ENCODE measurements at places on chromosomes 2 and 18.
A peak's percentile ranks its signal among the peaks of the same experiment; 100 is the strongest.

GRCh38 chr2:213087040-213087439, 64.4 kb downstream of the IKZF2 start:
- no peak for DNase-seq

DNA sequence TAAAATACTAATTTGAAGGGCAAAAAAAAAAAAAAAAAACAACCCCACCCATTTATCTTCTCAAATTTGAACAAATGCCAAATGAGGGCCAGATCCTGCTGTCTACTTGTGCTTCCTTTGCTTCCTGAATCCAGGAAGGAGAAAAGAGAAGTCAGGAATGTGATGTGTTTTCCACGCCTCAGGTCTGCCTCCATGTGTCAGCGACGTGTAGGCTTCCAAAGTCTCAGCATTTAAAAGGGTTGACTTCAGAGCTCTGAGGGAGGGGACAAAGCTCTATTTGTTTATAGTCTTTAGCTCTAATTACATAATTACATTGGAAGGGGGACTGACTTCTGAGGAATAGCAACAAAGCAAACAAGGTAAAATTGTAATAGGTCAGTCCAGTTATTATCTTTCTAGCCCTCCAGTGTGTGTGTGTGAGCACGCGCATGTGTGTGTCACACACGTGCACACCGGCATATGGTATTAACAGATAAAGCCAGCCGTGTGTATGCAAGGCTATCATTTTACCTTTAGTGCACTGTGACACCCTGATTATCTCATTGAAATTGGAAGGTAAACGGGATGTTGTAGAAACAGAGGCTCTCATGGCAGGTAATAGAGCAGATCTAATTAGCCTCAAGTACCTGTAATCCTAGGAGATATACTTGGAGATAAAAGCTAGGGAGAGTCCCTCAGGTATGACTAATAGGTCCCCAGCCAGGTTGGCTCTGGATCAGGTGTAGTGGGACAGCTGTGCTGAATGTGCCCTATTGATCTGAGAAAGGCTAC, 911.4 kb upstream of the ZEB2 start:
- DNase-seq, result peak; percentile 17

- DNase-seq, result no peak
Measured at GRCh38 chr2:74369976-74370375, 10.1 kb downstream of the DCTN1 start.

DNA sequence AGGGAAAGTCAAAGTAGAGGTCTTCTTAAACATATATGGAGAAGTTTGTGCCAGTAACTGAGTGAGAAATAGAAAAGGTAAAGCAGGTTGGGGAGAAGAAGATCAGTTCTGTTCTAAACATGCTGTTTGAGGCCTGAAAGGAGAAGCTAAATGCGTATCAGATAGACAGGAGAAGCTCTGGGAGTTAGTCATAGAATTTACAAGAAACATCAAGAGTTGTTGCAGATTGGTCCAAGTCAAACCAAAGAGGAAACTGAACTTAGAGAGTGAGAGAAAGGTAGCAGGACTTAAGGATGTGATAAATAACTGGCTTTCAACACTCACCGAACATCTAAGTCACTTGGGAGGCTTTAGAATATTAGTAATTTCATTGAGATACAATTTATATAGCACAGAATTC, 29.2 kb upstream of the CERS6 start:
- DNase-seq, result no peak

DNA sequence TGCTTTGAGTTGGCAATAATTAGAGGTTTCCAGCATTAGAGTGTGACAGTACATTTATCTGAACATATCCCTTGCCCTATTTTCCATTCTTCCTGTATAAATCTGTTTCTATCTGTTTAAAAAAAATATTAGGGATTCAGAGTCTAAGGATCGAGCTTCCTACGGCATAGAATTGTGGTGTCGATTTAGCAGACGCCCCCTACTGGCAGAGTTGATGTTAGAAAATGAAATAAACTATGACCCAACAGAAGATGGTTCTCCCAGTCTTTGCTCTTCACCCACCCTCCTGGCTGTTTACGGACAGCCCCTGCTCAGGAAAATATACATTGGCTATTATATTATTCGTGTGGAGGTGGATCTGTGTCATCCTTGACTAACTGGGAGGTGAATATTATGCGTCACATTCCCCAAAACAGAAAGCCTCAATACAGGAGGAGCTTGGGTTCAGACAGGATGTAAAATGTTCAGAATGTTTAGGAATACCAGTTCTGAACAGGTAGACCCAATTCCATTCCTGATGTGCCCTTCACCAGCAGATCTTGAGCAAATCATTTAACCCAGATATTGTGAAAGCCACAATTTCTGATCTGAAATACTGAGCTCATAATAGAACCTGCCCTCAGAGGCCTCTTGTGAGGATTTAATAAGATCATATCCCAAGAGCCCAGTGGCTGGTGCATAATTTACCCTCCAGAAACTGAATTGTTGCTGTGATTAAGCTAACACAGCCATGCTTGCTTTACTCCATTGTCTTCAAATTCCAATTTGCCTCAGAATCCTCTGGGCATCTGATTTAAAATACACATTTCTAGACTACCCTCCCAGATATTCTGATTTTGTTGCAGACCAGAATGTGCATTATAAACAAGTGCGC, 10.8 kb upstream of the ERMN start:
- DNase-seq, result peak; percentile 44

- no peak for DNase-seq
Measured at GRCh38 chr2:183195998-183196409, 71.8 kb downstream of the NUP35 start.

DNA sequence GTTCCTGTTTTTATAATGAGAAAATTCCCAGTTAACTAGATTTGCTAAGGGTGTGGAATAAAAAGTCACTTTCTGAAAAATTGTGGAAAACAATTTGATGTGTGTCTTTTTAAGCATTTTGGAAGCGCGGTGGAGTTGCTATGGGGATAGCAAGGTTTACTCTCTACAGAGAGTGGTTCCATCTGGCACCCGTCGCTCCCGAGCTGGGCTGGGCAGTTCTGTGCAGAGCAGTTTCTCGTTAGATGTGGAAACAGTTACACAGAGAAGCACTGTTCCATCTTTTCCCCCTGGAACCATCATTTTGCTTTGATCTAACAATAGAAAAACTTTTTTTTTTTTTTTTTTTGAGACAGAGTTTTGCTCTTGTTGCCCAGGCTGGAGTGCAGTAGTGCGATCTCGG, 17.4 kb downstream of the LDLRAD4 start:
- no peak for DNase-seq

DNA sequence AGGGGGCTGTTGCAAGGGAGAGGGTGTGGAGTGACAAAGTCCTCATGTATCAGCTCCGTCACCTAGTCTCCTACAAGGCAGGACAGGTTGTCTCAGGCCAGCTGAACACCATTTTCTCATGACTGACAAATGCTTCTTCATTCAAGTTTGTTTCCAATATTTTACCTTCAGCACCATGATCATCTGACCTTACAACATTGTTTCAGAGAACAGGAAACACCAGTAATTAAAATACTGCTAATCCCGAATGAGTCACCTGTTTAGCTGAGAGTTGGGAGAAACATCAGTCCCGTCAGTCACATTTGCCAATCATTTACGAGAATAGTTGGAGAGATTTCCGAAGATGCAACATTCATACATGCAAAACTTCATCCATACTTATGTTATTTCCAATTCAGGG, 25.7 kb upstream of the SP5 start:
- no peak for DNase-seq

DNA sequence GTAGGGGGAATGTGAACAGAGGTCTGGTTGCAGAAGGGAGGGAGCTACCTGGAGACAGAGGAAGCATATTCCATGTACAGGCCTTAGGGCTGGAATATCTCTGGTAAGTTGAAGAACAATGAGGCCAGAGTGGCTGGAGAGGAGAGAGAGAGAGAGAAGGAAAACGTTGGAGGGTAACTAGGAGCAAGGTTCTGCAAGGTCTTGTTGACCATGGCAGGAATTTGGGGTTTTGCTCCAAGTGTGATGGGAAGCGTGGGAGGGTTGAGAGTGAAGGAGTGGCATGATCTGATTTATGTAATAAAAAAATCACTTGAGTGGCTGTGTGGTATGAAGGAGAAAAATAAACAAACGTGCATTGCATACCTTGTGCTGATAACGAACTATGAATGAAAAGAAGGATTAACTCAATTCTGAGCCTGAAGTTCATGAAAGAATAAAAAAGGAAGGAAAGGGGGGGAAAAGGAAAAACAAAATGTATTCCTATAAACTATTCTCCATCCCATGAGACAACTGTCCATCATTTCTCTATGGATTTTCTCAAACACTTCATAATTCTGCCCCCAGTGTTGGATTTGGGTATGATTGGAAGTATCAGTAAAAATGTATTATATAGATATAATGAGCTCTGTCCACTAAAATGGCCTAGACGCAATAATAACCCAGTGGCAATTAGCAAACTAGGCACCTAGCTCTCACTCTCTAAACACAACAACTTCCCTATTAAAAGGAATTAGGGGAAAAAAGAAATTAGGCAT, 59.7 kb upstream of the PMAIP1 start:
- DNase-seq, result no peak

DNA sequence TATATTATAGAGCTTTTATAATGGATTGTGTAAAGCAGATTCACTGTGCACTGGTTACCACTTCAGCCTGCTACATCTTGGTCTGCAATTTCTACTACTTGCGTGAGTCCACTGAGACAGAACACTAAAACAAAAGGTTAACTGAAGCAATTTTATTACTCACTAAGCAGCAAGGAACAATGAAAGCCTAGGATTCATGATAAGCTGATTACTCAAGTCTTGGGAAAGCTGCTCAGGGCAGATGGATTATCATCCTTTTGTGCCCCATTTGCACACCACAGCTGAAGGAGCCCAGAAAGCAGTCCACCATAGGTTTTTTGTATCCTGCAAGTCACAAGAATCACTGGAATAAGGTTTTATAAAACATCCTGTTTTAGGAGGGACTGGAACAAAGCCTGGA, 1215.2 kb upstream of the TMEFF2 start:
- DNase-seq, result no peak

- peak; percentile 69 for DNase-seq
Measured at GRCh38 chr18:59516356-59517155, 157.5 kb upstream of the LMAN1 start.
